ENCODE measurements at places on chromosomes 3 and 15.
A peak's percentile ranks its signal among the peaks of the same experiment; 100 is the strongest.

GRCh38 chr15:45456212-45457106 is 66.1 kb downstream of the SLC30A4 start:
- DNase-seq = peak; percentile 99

GRCh38 chr15:94235646-94236045 is 4.3 kb downstream of the MCTP2 start:
- no peak for DNase-seq

- no peak for DNase-seq
Measured at GRCh38 chr3:125207949-125208568, 4.5 kb downstream of the SLC12A8 start.

DNA sequence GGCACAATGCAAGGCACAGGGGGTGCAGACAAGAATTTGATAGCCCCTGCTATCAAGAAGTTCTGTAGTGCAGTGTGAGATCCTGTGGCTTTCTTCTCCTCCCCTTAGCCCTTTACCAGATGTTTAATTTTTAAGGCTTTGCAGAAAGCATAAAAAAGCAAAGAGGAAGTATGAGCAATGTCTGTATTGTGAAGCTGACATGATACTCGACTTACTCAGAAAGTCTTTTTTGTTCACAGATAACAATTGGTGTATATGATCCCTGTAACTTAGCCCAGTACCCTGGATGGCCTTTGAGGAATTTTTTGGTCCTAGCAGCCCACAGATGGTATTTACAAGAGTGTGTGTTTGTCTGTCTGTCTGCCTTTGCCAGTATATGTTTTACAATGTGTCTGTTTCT is 58.9 kb downstream of the ATG7 start:
- DNase-seq = no peak

DNA sequence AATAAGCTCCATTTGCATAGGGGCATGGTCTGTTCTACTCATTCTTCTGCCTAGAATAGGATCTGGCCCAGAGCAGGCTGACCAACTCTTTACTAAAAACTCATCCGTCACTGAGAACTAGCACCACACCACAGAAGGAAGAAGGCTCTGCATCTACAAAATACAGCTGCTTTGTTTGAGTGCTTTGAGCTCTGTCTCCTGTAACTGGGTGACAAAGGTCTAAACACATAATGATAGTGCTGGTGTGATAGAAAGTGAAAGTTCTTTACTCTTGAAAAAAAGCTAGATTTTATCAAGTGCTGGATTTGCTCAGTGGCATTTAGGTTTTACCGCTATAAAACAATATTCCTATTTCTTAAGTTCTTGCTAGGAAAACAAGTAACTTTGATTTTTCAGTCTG is 140.7 kb downstream of the FHIT start:
- DNase-seq = no peak

DNA sequence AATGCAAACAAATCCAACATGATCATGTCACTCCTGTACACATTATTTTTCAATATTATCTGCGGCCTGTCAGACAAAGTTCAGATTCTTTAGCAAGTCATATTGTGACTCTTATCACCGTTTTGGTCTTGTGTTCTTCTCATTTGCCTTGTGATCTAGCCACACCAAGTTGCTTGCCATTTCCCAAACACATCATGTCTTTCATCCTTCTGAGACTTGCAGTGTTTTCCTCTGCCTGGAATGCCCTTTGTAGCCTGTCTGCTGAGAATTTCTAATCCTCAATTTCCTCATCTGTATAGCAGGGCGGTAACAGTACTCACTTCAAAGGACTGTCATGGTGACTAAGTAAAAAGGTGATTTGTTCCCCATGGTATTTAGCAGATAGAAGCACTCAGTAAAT is 135.0 kb downstream of the GREM1 start:
- no peak for DNase-seq

DNA sequence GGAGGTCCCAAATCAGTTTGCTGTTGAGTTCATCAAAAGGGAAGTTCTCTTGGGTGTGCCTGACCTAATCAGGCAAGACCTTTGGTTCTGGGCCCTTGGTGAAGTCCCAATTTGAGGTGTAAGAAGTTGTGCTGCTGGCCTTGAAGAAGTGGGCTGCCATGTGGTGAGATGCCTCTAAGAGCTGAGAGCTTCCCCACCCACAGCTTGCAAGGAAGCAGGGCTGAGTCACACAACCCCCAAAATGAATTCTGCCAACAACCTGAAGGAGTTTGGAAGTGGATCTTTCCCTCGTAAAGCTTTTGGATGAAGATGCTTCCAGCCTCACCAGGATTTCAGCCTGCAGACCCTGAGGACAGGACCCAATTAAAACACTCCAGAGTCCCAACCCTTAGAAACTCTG is 129.3 kb upstream of the NSMCE3 start:
- no peak for DNase-seq

DNA sequence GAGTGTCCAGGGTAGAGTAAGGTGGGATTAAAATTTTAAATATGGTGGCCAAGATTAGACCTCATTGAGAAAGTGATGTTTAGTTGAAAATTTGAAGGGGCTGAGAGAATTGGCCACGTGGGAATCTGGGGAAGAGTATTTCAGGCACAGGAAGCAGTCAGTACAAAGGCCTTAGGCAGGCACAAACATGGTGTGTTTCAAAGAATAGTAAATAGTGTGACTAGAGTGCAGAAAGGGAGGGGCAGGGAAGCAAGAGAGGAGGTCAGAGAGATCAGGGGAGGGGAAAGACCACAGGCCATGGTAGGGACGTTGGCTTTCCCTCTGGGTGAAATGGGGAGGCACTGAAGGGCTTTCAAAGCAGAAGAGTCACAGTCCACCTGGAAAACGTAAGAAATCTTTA is 36.6 kb upstream of the POMGNT2 start:
- no peak for DNase-seq

DNA sequence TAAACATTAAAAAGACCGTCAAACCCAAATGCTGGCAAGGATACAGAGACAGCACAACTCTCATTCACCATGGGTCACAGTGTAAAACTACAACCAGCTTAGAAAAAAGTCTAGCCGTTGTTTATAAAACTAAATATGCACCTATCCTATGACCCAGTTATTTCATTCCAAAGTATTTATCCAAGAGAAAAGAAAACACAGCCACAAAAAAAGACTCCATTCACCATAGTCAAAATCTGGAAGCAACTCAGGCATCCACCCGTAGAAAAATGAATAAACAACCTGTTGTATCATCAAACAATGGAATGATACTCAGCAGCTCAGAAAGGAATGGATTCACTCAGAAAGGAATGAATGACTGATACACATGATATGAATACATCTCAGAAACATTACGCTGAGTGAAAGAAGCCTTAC is 28.6 kb downstream of the PLD1 start:
- DNase-seq = peak; percentile 74

DNA sequence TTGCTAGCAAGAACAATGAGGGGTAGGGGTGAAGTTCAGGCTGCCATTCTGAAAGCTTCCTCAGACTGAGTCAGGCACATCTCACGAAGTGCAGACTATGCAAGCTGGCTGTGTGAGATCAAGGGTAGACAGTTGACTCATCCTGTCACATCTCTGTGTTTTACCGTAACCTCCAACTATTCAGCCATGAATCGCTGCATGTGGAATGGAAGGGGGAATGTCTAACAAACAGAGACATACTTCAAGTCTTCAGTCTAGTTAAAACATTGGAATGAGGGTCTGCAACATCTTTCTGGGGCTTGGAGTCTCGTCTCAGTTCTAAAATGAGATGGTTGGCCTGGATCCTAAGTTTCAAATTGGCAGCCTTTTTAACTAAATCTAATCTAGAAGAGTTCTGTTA is 25.9 kb downstream of the AGTR1 start:
- DNase-seq = peak; percentile 21

DNA sequence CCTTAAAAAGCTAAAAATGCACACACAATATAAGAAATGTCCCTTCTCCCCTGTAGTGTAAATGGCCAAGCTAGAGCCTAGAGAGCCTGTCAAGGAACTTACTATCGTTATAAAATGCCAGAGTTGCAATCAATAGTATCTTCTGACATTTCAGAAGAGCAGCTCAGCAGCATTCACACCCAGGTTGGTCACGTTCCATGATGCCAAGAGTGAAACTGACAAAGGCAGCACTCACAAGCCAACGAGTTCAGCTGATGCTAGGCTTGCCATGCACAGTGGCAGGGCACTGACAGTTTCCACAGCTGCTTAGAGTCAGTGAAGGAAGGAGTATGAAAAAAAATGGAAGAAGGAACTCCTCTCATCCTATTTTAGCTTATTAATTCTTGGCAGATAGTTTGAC is 331.4 kb upstream of the CCDC54 start:
- no peak for DNase-seq

DNA sequence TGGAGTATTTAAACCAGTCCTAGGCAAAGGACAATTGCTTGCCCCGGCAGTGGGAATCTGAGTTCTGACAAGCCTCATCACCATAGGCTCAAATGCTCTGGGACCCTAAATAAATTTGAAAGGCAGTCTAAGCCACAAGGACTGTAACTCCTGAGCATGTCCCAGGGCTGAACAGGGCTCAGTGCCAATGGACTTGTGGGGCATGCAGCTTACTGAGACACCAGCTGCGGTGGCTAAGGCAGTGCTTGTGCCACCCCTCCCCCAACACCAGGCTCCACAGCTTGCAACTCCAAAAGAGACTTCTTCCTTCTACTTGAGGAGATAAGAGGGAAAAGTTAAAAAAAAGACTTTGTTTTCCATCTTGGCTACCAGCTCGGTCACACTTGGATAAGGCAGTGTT is 289.7 kb upstream of the DCBLD2 start:
- no peak for DNase-seq

DNA sequence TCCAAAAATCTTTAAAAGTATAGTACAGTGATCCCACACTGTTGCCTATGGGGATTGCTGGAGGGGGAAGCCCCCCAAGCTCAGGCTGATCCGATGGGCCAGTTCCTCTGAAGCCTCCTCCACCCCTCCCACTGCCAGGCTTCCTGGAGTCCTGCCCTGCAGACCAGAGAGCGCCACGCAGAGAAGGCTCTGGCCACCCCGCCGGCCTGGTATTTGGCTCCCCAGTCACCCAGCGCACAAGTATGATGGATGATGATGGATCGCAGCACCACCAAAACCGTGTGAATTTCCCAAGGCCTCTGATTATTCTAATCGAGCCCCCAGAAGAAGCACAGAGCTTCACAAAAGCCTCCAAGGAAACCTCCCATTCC is 259.0 kb downstream of the MECOM start:
- DNase-seq = no peak

DNA sequence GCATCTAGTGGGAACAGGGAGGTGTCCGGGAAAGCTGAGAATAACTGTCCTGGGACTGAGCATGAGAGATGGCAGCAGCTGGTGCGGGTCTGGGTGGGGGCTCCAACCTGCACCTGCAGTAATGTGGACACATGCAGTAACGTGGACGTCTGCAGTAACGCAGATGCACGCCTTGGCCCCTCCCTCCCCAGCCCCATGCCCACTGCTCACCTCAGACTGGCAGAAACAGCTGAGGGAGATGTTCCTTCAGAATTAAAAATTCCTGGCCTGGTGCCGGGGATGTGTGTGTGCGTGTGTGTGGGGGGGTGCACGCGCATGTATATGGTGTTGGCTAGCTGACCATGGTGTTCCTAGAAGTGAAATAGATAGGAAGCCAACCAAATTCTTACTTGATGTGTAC is 86.7 kb upstream of the OXTR start:
- DNase-seq = no peak

DNA sequence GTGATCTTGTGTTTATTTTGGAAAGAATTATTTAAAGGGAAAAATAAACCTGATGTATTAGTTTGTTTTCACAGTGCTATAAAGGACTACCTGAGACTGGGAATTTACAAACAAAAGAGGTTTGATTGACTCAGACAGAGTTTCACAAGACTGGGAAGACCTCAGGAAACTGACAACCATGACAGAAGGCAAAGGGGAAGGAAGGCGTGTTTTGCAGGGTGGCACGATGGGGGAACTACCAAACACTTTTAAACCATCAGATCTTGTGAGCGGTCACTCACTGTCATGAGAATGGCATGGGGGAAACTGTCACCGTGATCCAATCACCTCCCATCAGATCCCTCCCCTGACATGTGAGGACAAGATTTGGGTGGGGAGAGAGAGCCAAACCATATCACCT is 87.0 kb downstream of the TP63 start:
- no peak for DNase-seq

- no peak for DNase-seq
Measured at GRCh38 chr3:27194861-27195483, 174.2 kb downstream of the NEK10 start.

GRCh38 chr15:49471733-49472132 is 48.7 kb downstream of the FGF7 start:
- DNase-seq = no peak

- no peak for DNase-seq
Measured at GRCh38 chr3:182637350-182638110, 155.8 kb upstream of the ATP11B start.

DNA sequence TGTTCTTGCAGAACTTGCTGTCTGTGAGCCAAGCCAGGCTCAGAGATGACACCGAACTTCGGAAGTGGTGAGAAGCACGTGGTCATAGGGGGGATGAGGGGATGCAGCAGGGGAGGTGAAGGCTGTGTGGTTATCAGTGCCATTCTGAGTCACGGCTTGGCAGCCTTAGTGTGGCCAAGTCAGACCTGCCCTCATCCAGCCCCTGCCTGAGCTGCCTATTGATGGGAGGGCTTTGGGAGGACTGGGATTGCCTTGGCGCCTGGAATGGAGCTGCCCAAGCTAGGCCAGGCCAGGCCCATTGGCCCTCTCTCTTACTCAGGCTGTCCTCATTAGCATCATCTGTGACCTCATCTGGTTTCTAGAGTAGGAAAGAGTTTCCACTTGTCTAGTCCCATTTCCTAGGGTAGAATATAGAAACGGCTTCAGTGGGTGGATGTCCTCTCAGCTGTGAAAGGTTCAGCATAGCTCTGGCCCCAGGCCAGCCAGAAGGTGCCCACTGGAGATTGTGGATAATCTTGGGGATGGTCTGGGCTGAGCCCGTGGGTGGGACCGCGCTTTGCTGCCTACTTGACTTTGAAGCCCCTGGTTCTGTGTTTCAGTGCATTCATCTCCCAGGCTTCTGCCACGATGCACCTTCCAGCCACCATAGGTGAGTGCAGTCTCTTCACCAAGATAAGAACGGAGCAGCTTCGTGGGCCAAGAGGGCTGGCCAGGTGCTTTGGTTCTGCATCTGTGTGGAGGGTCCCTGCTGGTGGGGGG is 7.2 kb downstream of the FAH start:
- no peak for DNase-seq

GRCh38 chr3:38454884-38455638 is 1.4 kb downstream of the ACVR2B start:
- no peak for DNase-seq

DNA sequence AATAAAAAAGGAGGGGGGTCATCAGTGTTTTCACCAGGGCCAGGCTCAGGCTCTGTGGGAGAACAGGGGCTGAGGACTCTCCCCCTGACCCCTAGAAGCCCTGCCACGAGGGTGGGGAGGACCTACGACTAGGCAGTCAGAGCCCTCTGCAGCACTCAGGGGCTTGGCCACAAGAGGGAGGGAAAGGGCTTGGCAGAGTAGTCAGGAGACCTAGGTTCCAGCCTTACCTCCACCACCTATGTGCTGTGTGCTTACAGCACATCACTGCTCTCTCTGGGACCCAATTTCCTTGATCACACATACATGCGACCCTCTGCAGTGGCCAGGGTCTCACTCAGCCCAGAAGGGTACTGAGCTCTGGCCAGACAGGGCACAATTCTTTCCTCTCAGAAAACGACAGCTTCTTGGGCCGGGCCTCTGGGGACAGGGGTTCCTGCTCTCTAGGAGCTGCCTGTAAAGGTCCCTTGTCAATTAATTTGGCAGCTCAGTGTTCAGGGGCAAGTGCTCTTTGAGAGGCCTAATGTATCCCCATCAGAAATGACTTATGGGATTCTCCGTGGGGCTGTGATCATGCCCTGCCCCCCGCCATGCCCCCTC is 16.4 kb upstream of the SKIC8 start:
- no peak for DNase-seq

GRCh38 chr3:175695251-175695650 is 836.1 kb downstream of the NAALADL2 start:
- no peak for DNase-seq

GRCh38 chr3:18891641-18892040 is 256.7 kb upstream of the KCNH8 start:
- DNase-seq = no peak

Data from AG04450 (cell line).